COLO829 (cell line): ENCODE measurements at places on chromosomes 11 and 22.

GRCh38 chr11:125345421-125346178 lies 150.5 kb downstream of the FEZ1 start:
- peak; percentile 80 for DNase-seq

DNA sequence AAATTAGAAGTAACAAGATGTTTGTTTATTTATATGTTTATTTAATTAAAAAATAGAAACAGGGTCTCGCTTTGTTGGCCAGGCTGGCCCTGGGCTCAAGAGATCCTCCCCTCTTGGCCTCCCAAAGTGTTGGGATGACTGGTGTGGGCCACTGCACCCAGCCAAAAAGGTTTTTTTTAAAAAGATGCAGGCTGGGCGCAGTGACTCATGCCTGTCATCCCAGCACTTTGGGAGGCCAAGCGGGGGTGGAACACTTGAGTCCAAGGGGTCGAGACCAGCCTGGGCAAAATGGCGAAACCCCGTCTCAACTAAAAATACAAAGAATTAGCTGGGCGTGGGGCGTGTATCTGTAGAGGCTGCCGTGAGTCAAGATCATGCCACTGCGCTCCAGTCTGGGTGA lies 13.4 kb downstream of the DRD4 start:
- no peak for DNase-seq

GRCh38 chr22:46848197-46848596 lies 85.7 kb downstream of the TBC1D22A start:
- DNase-seq, result no peak

DNA sequence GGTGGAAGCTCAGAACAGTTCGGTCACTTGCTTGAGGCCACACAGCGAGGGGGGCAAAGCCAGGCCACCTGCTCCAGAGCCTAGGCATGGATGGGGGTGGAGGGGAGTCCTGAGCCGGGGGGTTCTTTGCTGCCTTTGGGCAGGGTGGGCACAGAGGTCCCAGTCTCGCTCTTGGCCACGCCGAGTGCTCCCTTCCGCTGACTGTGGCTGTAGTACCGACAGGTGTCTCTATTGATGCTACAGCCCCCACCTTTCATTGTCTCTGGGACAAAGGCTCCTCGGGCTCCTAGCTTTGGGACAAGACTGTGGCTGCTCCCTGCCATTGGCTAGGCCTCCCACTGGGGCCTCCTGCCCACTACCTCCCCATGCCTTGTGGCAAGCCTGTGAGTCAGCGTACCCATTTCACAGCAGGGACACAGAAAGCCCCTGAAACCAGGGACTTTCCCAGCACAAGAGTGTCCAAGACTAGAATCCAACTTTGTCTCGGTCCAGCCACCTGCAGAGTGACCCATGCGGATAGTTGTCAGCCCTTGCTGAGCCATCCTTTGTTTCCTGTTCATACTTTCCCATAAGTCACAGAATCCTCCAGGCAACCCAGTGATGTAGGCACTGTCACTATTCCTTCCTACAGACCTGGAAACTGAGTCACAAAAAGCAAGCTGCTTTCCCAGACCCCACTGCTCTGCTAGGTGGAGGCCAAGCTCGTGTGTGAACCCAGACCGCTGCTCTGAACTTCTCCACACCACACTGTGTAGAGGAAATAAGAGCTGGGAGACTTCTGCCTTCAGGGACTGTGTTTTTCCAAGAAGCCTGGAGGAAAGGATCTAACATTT lies 17.2 kb downstream of the MYEOV start:
- no peak for DNase-seq

DNA sequence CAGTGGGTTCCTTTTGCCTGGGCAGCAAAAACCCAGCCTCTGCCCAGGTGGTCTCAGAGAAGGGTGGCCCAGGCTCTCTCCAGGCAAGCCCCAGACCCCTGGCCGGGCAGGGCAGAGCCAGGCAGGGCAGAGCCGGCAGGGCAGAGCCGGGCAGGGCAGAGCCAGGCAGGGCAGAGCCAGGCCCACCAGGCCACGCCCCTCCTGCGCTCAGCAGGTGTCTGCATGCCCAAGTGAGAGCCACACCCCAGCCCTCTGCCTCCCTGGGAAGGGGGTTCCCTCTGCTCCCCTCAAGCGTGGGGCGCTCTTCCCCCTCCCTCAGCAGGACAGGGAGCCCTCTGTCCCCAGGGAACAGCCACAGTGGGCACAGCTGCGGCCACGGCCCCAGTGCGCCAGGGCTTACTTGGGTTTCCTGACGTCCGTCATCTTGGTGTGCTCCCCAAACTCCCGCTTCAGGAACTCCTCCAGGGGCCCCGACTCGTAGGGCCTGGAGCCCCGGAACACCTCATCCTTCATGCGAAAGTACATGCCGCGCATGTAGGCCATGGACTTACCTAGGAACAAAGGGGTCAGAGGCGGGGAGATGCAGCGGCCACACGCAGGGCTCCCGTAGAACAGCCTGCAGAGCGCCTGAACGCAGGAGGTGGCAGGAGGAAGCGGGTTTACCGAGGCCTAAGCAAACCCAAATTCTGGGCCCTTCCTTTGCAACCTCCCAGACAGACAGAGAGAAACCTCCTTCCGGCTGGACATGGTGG lies 10.1 kb upstream of the BAIAP2L2 start:
- DNase-seq, result no peak

DNA sequence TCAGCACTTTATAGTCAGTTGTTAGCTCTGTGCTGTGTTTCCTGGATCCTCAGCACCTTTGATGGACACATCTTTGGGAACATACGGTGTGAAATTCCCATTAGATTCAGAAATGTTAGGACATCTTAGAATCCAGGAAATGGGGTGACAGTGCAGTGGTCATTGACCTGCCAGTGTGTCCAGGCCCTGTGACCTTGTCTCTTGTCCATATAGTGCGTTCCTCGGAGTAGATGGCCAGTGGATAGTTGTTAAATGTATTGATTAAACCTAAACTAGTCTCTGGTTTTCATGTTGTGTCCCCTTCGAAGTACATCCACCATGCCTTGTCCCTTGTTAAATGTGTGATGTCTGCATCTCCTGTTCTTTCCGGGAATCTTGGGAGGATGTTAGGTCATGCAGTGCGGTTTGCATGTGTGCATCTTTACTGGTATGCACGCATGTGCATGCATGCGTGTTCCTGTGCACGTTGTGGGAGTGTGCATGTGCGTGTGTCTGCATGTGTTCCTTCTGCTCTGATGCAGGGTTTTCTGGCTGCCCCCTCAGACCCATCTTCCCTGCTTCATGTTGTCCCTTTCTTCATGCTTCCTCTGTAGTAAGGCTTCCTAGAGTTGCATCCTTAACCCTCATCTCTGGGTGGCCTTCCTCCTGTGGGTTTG lies 4.0 kb downstream of the DGCR8 start:
- DNase-seq, result no peak

DNA sequence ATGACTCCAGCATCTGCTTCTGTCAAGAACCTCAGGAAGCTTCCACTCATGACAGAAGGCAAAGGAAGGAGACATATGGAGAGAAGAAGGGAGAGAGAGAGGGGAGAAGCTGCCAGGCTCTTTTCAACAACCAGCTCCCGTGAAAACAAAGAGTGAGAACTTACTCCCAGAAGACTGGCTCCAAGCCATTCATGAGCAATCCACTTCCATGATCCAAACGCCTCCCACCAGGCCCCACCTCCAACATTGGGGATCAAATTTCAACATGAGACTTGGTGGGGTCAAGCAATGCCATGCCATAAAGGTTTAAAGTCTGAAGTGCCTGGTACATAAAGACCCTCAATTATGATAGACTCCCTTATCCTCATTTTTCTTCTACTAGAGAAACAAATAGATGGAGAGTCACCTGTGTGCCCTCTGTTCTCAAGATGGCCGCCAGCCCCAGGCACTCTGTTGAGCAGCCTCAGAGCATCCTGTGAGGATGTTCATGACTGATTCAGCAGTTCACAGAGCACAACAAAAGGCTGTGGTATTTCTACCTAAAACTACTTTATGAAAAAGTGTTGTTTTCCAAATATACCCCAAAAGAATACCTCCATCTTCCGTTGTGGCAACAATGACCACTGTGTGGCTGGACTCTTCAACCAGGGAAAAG lies 69.0 kb upstream of the CRTAM start:
- no peak for DNase-seq

- DNase-seq, result peak; percentile 81
Measured at GRCh38 chr22:41596776-41597634, 7.4 kb upstream of the PMM1 start.

DNA sequence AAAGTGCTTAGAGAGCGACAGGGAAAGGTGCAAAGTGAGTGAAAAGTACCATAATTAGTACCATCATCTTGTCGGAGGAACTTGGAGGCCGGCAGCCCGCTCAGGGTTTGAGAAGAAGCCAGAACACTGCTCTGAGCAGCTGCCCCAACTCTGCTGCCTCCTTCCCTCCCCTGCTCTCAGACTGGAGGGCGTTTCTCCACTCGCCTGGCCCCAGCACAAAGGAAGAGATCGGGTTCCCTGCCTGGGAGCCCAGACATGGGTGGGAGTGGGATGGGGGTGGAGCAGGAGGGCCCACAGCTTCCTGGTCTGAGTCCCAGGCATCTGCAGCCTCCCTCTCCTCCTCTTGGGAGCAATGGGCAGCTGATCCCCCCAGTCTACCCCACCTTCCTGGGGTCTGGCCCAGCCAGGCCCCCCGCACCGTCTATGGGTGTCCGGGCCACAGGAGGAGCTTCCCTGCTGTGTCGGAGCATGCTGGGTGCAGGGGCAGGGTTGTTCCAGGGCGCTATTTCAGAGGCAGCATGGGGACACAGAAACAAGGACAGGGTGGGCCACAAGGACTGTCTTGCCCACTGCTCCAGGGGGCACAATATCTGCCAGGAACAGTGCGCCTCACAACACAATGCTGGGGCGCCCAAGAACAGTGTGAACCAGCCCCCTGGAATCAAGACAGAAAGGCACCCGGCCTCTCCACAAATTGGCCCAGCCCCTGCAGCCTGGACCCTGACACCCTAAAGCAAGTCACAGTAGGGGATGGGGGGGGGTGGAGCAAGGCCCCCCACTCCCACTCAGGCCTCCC lies 4.8 kb downstream of the LIF start:
- DNase-seq, result no peak

DNA sequence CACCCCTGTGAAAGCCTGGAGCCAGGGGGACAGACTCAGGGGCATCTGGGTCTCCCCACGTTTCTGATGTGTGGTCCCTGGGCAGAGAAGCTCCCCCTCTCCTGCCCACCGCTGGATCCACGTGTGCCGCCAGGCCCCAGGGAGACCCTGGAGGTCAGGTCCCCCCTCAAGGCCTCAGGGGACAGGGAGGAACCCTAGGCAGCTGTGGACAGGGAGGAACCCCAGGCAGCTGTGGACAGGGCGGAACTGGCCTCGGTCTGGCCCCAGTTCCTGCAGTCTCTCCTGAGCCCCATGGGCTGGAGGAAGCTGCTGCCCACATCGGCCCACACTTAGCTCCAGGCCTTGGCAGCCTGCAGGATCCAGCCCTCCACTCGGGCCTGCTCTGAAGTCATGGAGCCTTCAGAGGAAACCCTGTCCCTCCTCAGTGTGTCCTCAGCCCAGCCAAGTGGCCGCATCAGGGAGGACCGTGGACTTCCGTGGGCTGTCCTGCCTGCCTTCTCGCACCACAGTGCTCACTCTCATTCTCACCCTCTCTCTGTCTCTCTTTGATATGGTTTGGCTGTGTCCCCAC lies 127.7 kb downstream of the BRD1 start:
- DNase-seq, result no peak

- DNase-seq, result no peak
Measured at GRCh38 chr11:7667460-7667859, 5.8 kb downstream of the CYB5R2 start.

DNA sequence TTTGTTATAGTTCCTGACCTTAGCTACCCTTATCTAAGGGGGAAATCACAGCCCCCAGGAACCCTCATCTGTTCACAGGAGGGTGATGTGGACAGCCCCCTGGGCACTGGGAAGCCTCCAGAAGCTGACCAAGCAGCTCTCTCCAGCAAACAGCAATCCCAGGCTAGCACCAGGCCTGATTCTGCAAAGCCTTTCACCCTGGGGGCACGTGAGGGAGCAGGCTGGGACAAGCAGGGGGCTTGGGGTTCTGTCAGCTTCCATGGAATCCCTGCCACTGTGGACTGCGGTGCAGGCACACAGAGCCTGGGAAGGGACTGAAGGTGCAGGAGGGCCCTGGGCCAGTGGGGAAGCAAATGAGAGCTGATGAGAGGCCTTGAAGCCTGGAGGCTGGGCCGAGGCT lies 2.1 kb downstream of the PGAP2 start:
- no peak for DNase-seq

DNA sequence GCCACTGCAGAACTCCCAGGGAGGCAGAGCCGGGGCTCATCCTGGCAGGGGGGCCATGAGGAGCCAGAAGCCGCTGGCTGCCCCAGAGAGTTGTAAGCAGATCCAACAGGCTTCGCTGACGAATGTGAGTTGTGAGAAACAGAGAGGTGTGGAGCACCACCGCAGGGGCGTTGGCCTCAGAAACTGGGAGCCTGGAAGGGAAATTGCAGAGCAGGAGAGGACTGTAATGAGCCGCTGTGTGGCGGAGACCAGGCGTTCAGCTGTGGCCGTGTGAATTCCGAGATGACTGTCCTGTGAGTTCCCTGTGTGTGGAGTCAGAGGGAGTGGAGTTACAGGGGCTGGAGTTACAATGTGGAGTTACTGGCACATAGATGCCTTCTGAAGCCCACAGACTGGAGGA lies 27.7 kb upstream of the ETS1 start:
- no peak for DNase-seq

DNA sequence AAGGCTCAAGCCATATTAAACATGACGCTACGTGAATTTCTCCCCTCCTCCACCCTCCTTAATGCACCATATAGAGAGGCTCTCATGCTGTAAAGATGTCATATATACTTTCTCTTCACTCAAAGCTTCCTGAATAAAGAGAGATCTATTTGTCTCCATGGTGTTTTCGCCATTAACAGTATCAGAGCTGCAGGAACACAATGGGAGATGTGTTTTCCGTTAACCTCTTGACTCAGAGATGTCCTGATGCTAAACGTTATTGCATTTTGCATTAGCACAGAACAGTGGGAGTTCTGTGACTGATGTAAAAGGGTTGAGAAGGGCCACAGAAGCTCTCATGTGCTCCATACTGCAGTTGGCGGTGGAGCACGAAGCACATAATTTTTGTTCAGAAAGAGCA lies 25.7 kb upstream of the BLID start:
- DNase-seq, result peak; percentile 85

GRCh38 chr11:64245401-64245796 lies 1.3 kb downstream of the PPP1R14B start:
- DNase-seq, result no peak

- no peak for DNase-seq
Measured at GRCh38 chr22:36053242-36054147, 24.9 kb upstream of the RBFOX2 start.

- no peak for DNase-seq
Measured at GRCh38 chr11:48123254-48123875, 93.2 kb upstream of the OR4B1 start.

- no peak for DNase-seq
Measured at GRCh38 chr11:30317030-30317429, 5.9 kb upstream of the ARL14EP start.

DNA sequence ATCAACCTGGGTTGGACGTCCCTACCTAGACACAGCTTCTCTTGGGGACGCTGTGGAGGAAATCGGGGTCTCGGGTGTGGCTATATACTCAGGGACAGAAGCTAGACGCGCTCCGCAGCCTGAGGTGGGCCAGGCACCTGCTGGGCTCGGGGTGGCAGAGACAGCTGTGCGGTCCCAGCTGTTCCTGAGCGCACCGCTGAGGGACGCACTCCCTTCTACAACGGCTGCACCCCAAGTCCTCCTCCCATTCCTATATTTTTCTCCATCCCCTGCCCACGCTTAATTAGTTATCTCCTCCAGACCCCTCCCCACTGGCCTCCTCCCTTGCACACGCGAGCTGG lies 188 bp upstream of the MTNR1B start:
- no peak for DNase-seq

- DNase-seq, result no peak
Measured at GRCh38 chr11:109769858-109770257, 323.3 kb upstream of the ZC3H12C start.

- DNase-seq, result no peak
Measured at GRCh38 chr22:23177197-23177596, 3.1 kb upstream of the BCR start.
